GOT3 (cell line): ENCODE measurements at places on chromosomes 2 and 18.

DNA sequence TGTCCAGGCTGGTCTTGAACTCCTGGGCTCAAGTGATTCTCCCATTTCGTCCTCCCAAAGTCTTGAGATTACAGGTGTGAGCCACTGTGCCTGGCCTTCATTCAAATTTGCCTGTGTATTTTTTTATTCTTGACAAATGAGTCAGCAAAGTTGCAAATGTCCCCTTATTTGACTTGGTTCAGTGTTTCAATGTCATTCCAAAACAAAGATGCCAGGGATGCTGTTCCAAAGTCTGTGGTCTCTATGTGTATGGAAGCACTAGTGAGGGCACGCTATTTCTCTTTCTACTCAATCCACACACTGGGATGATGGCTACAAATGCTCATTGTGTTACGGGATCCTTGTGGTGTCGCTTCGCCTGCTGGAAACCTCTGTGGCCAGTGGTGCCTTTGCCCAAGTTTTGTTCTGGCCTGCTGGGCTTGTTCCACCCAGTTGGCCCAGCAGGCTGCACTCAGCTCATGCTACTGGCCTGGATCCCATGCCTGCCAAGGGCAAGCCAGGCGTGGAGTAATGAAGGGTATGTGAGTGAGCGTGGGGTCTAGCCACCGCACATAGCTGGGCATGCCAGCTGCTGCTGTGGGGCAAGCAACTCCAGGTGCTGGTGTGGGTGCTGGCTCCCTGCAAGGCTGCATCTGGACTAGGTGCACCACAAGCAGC is 35.6 kb downstream of the FBXO48 start:
- no peak for DNase-seq

- DNase-seq, result no peak
Measured at GRCh38 chr2:66839551-66840320, 404.8 kb downstream of the MEIS1 start.

GRCh38 chr2:213416832-213417231 is 132.6 kb downstream of the SPAG16 start:
- no peak for DNase-seq

DNA sequence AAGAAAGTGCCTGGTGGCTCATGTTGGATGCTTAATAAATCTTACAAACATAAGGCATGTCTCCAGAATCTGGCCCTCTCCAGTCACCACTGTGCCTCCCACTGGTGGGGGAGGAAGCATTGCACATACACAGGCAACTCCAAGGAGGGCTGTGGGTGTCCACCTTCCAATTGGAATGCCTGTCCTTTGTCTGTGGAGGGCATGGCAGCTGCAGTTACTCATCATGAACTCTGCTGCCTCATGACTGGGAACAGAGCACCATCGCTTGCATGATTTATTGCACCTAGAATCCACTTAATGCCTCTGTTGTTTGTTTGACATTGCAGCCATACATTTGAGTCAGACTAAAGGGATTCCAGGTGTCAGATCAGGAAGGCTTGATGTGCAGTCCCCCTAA is 278.9 kb downstream of the PRKCE start:
- DNase-seq, result no peak

- no peak for DNase-seq
Measured at GRCh38 chr2:58432491-58433170, 191.5 kb upstream of the FANCL start.

- no peak for DNase-seq
Measured at GRCh38 chr2:24571828-24572442, 80.9 kb downstream of the NCOA1 start.

- no peak for DNase-seq
Measured at GRCh38 chr2:72833084-72833714, 7.4 kb upstream of the EXOC6B start.

- DNase-seq, result no peak
Measured at GRCh38 chr2:3406501-3406900, 27.0 kb downstream of the TRAPPC12 start.

DNA sequence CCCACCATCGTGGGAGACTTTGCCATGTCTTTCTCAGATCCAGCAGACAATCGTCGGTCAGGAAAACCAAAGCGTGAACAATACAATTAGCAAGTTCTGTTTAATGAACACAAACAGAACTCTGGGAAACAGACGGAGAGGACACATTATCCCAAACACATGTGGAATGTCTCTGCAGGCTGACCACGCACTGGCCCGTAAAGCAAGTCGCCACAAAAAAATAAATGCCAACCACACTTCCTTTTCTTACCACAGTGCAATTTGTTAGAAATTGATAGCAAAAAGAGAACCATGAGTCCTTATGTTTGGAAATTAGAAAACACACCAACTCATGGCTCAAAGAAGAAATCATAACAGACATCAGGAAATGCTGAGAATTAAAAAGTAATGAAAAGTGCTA is 210.9 kb downstream of the TWIST2 start:
- DNase-seq, result no peak

- DNase-seq, result no peak
Measured at GRCh38 chr2:82139979-82140611, 1835.5 kb upstream of the LRRTM1 start.

DNA sequence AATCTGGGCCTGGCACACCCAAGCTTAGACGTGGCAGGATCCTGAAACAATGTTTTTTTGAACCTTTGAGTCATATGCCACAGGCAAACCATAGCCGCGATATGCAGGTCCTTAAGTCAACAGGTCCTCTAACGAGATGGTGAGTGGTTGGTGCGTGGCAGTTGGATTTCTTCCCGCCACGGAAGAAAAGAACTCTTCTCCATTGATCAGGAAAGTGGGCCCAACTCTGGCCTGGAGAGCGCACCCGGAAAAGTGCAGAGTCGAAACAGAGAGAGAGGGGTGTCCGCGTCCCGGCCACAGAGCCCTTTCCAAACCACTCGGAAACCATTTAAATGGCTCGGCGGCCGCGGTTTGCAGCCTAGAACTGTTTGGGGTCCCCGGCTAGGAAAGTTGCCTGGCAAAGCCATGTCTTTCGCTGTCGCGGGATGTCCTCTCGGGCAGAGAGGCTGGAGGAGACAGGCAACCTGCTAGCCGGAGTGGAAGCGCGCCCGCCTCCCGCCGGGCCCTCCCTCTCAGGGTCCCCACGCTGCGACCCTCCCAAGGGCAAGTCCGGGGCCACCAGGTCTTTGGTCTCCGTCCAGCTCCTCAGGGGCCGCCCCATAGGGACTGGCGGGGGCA is 777 bp downstream of the GALNT3 start:
- DNase-seq, result no peak

DNA sequence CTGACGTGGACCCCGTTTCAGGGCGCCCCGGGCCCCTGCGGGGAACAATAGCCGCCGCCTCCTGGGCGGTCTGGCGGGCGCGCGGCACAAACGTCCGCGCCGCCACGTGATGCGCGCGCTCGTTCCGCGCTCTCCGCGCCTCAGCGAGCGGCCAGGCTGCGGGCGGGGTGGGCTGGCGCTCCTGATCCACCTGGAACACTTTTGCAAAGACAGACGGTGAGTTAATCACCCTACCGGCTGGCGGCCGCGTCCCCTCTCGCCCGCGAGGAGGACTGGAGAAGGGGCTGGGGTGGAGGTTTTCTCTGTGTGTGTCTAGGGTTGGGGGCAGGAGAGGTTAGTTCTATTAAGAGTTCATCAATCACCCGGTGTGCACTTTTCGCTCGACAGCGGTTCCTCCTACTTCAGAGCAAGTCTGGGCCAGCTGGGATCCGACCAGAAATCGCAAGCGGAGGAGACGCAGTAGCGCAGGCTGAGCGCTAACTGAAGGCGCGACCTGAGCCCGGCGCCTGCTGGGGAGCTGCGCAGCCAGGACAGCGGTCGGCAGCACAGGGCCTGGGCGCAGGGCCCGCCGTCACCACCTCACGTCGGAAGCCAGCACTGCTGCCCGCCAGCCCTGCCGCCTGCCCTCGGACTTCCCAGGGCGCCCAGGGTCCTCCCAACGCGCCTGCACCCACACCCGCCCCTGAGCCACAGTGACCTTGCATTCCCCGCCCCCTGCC is 10.3 kb upstream of the HOXD1 start:
- no peak for DNase-seq

GRCh38 chr2:156956161-156956560 is 301.3 kb upstream of the GALNT5 start:
- no peak for DNase-seq
